Suprapubic skin (tissue), 4 donors: ENCODE measurements at places on chromosomes 7 and 10. TPM values are rescaled to one million over a fixed set of nuclear protein-coding genes. Genes with fewer than 3 reads are reported as not detected.

The LIPN gene
- total RNA-seq, result 7.2 TPM

The PTF1A gene
- not detected for total RNA-seq

The GNAI1 gene
- 75.9 TPM for total RNA-seq

The ZNF212 gene
- 7.1 TPM for total RNA-seq

The UPK3BL2 gene
- 13.8 TPM for total RNA-seq

The HABP2 gene
- total RNA-seq, result not detected

The ADAMTS14 gene
- total RNA-seq, result 0.47 TPM

The ICA1 gene
- 140 TPM for total RNA-seq

The GIMAP6 gene
- 16.8 TPM for total RNA-seq

The IFIT2 gene
- total RNA-seq, result 2.6 TPM

The CALHM3 gene
- total RNA-seq, result not detected

The GIMAP8 gene
- 5.6 TPM for total RNA-seq

The AKR1C8 gene
- not detected for total RNA-seq

The RPEL1 gene
- not detected for total RNA-seq

The UCMA gene
- total RNA-seq, result not detected

The EGFR gene
- 341 TPM for total RNA-seq

The PTPRN2 gene
- 1.1 TPM for total RNA-seq

The SFTPA2 gene
- not detected for total RNA-seq
